ENCODE measurements at places on chromosomes 1 and 21. TPM values are rescaled to one million over a fixed set of nuclear protein-coding genes. Genes with fewer than 3 reads are reported as not detected.

The MSH4 gene
- 1.6 TPM for total RNA-seq

DNA sequence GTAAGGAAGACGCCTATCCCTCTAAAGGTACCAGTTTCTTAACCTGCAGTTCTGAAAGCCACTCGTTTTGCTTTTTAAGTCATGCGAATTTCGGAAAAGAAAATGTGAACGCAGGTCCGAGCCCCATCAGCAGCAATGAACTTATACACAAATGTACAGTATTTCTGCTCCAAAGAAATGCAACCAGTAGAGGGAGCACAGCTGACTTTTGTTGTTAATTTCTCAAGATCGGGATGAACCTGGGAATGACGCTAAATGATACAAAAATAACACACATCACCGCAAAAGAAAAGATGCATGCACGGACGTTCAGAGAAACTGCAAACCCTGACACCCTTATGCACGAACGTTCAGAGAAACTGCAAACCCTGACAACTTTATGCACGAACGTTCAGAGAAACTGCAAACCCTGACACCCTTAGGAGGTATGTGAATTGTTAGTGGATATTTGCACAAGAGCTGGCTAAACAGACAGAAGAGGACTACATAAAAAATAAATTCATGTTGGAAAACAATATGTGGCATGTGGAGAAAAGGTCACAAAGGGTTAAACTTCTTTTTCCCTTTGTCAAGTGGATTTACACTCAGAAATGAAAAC lies 3.5 kb upstream of the TIAM1 start:
- DNase-seq, result no peak

DNA sequence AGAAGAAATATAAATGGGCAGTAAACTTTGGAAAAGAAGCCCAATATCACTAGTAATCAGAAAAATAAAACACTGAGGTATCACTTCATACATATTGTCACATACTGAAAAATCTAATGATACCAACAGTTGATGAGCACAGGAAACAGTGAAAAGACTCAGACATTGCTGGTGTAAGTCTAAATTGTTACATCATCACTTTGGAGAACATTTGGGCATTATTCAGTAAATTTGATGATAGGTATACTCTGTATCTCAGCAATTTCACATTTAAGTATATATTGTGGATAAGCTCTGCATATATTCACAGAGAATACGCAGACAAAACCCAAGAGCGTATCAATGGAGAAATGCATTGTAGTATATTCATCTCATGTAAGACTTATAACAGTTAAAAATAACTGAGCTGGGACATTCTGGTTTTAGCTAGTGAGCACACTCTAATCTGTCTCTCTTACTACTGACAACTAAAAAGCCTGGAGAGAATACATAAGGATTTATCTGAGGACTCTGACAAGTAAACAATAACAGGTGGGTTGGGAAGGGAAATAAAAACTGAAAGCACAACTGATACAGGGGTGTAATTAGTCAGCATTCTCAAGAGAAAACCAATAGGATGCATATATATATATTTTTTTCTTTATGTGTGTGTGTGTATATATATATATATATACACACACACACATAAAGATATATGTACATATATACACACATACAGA lies 212.7 kb upstream of the JUN start:
- no peak for DNase-seq

DNA sequence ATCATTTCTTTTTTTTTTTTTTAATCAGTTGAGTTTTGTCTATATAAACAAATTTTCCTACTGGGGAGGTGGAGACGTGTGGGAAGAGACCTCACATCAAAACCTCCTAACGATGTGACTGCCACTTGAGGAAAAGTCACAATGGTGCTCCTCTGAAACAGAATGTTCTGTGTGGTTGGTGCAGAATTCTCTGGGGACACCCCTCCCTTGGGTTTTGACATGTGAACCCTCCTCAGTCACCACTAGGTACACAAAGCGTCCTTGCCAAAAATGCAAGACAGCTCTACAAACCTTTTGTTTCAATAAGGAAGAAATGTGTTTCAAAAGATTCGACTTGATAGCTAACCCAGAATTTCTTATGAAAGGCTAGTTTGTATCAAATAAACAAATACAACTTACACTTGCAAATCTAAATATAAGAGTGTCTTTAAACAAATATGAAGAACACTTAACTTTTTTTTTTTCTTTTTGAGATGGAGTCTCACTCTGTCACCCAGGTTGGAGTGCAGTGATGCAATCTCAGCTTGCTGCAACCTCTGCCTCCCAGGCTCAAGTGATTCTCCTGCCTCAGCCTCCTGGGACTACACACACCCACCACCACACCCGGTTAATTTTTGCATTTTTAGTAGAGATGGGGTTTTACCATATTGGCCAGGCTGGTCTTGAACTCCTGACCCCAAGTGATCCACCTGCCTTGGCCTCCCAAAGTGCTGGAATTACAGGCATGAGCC lies 9.3 kb downstream of the SLC25A24 start:
- no peak for DNase-seq

- peak; percentile 85 for DNase-seq
Measured at GRCh38 chr1:159924791-159925718, at the start of gene TAGLN2. TSS of gene TAGLN2 (minus strand) at chr1:159925507. CDS start at chr1:159920509, 4,998 bp downstream.

GRCh38 chr1:40363721-40364120 lies 9.8 kb upstream of the SMAP2 start:
- DNase-seq, result no peak

- DNase-seq, result no peak
Measured at GRCh38 chr1:91684481-91685196, 184.0 kb downstream of the CDC7 start.

The UBE4B gene
- total RNA-seq, result 27.3 TPM

DNA sequence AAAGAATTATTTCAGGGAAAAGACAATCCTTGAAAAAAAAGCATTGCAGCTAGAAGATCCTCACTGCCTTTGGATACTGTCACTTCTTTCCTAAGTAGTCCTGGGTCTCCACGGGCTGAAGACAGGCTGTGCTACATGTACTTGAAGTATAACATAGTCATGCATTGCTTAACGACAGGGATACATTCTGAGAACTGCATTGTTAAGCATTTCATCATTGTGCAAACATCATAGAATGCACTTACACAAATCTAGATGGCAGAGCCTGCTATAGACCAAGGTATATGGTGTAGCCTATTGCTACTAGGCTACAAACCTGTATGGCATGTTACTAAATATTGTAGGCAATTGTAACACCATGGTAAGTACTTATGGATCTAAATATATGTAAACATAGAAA lies 54.0 kb downstream of the KIAA0040 start:
- no peak for DNase-seq

The NCDN gene
- 65.6 TPM for total RNA-seq

The CD84 gene
- 1.6 TPM for total RNA-seq

The PCBP3 gene
- total RNA-seq, result 7.3 TPM

DNA sequence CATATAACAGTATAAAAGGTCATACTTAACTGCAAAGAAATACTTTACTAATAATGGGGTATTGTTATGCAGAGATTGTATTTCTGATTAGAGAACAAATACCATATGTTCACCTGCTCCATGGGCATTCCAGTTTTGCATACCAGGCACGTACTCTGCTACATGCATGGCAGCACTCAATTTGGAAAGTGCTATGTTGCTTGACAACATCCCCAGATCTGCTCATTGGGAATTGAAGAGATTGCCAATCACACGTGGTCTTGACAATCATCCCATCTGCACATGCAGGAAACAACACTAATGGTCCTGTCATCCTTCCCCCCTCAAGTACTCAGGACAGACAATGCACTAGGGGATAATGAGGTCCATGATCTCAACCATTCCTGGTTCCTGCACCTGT lies 63.4 kb upstream of the PDE4B start:
- DNase-seq, result no peak

The PADI2 gene
- total RNA-seq, result 0.41 TPM

DNA sequence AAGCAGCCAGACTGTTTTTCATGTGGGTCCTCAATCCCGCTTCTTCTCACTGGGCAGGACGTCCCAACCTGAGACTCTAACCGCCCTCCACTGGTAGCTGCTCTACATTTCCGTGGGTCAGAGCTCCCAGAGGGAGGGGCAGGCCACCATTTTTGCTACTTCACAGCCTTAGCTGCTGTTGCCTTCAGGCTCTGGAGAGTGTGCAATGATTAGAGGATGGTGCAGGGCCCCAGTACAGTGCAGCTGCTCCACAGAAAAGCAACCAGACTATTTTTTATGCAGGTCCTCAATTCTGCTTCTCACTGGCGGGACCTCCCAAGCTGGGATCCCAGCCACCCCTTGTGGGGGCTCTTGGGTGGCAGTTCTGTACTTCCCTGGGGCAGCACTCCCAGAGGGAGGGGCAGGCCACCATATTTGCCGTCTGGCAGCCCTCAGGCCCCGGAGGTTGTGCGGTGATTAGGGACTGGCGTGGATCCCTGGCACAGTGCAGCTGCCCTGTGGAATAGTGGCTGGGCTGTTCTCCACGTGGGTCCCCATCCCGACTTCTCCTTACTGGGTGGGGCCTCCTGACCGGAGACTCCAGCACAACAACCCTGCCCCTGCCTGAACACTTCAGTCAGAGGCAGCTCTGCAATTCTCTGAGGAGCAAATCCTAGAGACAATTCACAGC lies 647.6 kb upstream of the PKN2 start:
- no peak for DNase-seq

GRCh38 chr1:40715491-40716059 lies 24.1 kb downstream of the NFYC start:
- no peak for DNase-seq

DNA sequence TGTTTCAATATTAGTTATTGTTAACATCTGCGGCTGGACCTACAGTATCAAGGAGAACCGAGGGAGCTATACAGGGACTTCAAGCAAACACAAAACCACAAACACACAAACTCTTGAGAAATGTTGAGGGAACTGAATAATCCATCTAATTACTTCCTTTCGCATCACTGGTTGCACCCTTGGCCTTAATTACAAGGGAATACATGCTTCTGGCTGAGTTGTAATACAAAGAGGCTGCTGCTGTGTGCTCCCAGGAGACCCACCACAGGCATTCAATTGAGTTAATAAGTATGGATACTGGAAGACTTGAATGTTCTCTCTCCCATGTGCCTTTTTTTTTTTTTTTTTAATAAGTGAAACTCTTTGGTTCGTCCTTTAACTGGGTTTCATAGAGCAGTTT lies 16.8 kb upstream of the SMYD2 start:
- no peak for DNase-seq

The AK5 gene
- total RNA-seq, result 40.4 TPM

Measured in frontal cortex (tissue), 4 donors.